ENCODE measurements at places on chromosomes 4 and X.
A peak's percentile ranks its signal among the peaks of the same experiment; 100 is the strongest.

GRCh38 chr4:170051402-170051801 lies 25.2 kb upstream of the MFAP3L start:
- no peak for DNase-seq

GRCh38 chr4:184854673-184855072 lies 28.9 kb upstream of the ACSL1 start:
- no peak for DNase-seq

GRCh38 chr4:73170518-73171198 lies 87.9 kb downstream of the ANKRD17 start:
- DNase-seq, result no peak

GRCh38 chrX:386239-386767 lies 404 bp downstream of the PPP2R3B start:
- peak; percentile 19 for DNase-seq

DNA sequence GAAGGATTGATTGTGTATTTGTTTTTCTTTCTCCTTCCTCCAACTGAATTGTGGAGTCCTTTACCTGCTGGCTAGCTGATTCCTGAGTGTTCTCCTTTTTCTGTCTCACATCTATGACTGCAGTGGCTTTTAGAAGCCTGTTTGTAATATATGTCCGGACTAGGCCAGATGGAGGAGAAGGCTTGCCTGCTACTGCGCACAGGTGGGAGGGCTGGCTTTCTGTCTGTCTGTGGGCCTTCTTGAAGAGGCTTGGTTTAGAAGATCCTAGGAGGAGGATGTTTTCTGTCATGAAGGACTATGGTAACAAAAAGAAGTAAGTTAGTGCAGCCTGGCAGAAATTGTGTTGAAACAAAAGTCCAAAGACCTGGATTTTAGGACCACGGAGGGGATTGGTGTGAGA lies 8.5 kb downstream of the PPP1R3F start:
- no peak for DNase-seq

- DNase-seq, result no peak
Measured at GRCh38 chr4:145865274-145865941, 73.2 kb downstream of the ZNF827 start.

DNA sequence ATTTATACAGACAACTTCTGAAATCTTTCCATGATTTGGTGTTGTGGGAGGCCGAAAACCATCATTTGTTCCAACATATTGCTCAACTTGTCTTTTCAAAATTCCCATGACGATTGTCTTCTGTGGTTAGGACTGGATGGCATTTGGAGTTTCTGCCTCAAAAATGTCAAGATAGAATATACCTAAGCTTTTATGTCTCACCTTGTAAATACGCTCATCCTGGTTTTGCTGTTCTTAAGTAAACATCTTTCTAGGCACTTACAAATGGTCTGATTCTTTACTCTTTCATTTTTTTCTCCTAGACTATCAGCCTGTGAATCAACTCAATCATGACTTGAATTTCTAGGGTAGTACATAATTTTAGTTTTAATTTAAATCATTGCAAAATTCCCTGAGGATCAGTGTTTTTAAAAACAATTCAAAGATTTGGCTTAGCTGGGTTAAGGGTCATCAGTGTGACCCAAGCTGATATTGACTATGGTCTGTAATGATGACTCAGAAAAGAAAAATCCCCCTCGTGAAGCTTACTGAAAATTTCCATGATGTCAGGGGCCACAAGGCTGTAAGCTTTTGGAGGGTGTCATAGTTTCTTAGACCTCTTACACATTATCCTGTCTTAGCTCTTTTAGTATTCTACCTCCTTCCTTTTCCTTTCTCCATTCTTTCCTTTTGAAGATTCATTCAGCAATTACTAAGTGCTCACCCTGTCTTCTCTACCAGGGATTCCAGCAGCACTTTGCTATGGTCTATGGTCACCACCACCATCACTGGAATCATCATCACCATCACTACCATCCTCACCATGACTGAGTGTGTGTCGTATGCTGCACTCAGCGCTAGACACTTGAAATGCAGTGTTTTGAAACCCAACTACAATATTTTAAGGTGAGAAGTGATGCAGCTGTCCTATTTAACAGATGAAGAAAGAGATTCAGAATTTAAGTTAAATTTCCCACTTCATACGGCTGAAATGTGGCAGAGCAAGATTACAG lies 124.4 kb downstream of the CPE start:
- DNase-seq, result no peak

DNA sequence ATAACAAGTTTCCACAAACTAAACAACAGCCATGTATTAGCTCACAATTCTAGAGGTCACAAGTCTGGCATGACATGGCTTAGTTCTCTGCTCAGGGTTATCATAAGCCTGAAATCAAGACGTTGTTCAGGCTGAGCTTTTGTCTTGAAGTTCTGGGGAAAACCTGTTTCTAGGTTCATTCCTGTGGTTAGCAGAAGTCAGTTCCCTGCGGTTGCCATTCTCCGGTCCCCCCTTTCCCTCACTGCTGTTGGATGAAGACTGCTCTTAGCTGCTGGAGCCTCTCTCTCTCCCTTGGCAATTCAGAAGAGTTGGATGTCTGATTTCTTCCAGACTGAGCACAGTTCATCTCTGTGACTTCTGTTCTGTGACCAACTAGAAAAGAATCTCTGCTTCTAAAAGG lies 962.6 kb downstream of the PCDH7 start:
- DNase-seq, result no peak

- no peak for DNase-seq
Measured at GRCh38 chr4:121765971-121766538, 1.1 kb upstream of the SMIM43 start.

DNA sequence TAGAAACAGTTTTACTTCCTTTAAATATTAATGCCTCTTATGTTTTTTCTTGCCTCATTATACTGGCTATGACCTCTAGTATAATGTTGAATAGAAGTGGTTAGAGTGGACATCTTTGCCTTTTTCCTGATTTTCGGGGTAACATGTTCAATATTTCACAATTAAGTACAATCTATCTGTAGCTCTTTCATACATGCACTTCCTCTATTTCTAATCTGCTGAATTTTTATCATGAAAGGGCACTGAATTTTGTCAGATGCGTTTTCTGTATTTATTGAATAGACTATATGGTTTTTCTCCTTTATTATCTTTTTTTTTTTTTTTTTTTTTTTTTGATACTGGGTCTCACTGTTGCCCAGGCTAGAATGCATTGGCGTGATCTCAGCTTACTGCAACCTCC lies 29.0 kb downstream of the MECP2 start:
- no peak for DNase-seq

GRCh38 chrX:57286507-57287251 lies at the start of gene FAAH2:
TSS of gene FAAH2 (plus strand) at chrX:57286706. CDS start at chrX:57286826, 120 bp downstream.
- peak; percentile 91 for DNase-seq

DNA sequence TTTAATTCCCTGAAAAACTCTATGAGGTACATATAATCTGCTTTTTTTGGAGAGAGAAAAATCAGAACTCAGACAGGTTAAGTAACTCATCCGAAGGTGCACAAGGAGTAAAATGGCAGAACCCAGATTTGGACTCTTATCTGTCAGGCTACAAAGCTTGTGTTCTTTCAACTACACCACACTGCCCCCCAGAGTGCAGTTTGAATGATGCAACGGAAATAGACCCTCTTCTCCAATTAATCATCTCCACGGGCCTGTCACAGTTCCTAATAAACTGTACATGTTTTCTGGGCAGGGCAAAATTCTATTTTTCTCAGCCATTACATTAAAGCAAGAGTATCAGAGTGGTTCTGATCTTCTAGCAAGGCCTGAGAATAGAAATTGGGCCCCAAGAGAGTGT lies 35.3 kb upstream of the DCX start:
- no peak for DNase-seq

DNA sequence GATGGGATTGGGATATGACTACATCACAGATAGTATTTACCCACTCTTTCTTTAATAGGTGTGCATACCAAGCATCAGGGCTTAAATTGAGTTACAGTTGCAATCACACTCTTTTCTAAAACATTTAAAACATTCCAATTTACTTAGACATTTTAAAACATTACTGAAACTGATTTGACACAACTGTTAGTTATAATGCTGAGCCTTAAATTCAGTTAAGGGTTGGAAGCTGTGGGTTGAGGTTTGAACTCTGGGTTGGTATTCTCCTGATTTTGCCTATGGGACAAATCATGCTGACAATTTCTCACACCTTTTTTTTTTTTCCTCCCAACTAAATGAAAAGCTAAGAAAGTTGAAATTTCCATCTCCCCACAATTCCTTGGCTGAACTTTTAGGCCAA lies 16.3 kb downstream of the SLIT2 start:
- DNase-seq, result no peak

GRCh38 chrX:40976981-40977380 lies 108.3 kb upstream of the USP9X start:
- DNase-seq, result no peak

DNA sequence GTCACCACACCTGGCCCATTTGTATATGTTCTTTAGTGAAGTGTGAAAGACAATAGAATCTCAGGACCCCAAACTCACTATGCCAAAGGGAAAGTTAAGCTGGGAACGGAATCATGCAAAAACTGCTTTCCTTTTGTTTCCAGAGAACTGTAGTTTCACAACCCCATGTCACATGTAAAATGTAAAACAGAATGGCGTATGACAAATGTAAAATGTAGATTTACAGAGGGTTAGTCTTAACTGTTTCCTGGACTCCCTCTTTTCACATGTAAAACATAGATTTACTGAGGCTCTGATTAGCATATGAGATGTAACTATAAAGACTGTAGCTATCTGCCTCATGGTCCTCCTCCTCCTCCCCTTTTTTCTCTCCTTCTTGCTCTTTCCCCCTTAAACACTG lies 66.3 kb downstream of the ABLIM2 start:
- no peak for DNase-seq

DNA sequence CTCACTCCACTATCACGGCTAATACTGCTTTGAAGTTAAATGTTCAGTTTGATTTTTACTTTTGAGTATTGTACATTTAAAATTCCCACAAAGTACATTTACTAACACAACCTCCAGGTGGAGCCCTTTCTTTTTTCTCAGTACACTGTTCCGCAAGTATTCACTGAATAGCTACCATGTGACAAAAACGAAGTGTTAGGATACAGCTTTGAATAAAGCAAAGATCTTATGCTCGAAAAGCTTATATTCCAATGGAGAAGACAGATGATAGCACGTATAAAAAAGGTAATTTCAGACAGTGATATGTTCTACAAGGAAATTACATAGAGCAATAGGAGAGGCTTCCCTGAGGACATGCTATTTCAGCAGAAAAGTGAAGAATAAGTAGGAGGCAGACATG lies 60.7 kb upstream of the ABCG2 start:
- DNase-seq, result no peak

- DNase-seq, result no peak
Measured at GRCh38 chr4:48379587-48380180, 38.4 kb downstream of the SLAIN2 start.

- no peak for DNase-seq
Measured at GRCh38 chr4:13829457-13829856, 201.9 kb upstream of the BOD1L1 start.

GRCh38 chr4:54482529-54483200 lies 175.1 kb upstream of the KIT start:
- DNase-seq, result no peak

GRCh38 chr4:172707622-172708021 lies 461.0 kb upstream of the GALNT7 start:
- no peak for DNase-seq

DNA sequence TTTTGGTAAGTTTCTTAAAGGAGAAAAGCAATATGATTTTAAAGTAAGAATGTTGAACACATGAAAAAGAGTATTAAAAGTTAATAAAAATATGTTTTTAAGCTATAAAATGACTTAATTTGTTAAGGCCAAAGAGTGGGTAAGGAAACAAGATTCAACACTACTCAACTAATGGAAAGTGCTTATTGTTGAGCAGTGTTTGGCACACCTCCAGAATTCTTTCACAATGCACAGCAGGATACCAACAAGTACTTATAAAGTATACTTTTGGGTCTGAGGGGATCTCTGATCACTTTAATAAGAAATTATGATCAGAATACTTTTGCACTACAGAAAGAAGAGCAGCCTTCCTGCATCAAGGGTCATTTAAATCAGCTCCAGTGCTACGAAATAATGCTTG lies 5.9 kb downstream of the LAMP2 start:
- DNase-seq, result no peak

- no peak for DNase-seq
Measured at GRCh38 chr4:130568746-130569145, 1472.8 kb downstream of the C4orf33 start.

DNA sequence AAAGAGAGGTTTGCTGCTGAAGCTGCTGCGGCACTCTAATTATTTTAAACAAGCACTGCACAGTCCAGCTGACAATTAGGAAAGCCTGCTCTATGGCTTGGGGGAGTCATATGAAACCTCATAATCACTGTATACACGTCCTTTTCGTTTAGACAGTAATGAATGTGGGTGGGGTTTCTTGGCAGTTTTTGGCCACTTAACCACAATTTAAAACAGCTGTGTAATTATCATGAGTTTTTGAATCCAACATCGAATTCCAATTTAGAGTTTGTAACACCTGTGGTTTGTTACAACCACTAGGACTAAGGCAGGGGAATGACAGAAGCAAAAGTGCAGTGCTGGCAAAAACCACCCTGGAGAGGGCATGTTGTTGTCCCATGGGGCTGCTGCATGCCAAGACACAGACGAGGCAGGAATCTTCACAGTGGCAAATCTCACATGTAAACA lies 99.5 kb downstream of the CXXC4 start:
- no peak for DNase-seq

DNA sequence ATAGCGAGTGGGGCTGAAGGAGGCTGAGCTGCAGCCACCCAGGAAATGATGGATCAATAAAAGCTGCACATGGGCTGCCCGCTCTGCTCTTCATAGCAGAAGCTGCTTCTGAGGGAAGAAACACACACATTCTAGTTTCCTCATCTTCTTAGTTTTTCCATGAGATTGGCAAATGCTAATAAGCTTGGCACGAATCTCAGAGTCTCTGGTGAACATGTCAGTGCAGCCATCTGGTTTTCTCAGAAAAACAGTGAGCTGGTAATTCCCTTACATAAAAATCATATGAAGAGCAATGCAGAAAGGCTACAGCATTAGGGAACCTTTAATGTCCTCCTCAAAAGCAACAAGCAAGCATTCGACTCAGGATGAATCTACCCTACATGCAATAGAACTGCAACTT lies 69.9 kb downstream of the GATB start:
- DNase-seq, result no peak

GRCh38 chr4:128830906-128831503 lies 21.5 kb downstream of the JADE1 start:
- no peak for DNase-seq

- DNase-seq, result no peak
Measured at GRCh38 chrX:9293903-9294302, 171.0 kb upstream of the TBL1X start.

DNA sequence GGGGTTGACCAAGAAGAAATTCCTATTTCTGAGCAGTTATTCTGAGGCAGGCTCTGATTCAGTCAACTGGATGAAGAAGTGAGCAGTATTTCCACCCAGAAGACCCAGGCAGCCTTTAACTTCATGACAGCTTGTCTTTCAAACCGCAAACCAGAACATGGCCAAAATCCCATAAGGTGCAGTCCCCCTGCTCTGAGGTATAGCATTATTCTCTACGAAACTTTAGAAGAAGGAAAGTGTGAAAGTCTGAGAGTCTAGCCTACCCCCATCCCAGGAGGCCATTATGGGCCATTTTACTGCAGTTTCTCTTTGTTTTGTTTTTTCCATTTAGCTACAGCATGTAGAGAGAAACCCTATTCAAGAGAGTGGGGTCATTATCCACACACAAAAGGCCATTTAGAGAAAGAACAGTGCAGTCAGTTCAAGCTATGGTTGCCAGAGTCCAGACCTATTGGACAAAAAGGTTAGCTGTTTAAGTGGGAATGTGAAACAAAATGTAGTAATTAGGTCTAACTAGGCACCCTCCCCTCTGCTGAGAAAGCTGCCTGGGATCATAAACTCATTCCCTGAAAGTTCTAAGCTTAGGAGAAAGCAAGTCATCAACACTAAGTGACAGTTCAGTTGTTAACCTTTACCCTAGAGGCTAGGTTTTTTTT lies 52.1 kb upstream of the RASGEF1B start:
- no peak for DNase-seq

All from pancreas (tissue), 10 donors.